ENCODE measurements at places on chromosomes 2 and 18.

DNA sequence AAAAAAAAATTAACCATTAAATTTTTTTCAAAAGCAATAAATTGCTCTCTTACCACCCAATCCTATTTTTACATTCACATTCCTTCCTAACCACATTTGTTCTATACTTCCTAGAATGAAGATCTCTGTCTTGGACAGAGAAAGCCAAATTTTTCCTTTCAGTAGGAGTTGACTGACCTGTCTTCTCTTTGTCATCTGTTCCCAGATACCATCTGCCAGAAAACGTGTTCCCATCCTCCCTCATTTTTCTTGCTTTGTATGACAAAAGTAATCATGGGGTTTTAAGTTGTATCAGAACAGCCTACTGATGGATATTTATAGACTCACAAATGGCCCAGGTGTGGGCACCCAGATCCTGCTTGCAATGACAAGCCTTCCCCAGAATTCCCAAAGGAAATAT is 182.1 kb downstream of the CYP26B1 start:
- DNase-seq, result no peak

DNA sequence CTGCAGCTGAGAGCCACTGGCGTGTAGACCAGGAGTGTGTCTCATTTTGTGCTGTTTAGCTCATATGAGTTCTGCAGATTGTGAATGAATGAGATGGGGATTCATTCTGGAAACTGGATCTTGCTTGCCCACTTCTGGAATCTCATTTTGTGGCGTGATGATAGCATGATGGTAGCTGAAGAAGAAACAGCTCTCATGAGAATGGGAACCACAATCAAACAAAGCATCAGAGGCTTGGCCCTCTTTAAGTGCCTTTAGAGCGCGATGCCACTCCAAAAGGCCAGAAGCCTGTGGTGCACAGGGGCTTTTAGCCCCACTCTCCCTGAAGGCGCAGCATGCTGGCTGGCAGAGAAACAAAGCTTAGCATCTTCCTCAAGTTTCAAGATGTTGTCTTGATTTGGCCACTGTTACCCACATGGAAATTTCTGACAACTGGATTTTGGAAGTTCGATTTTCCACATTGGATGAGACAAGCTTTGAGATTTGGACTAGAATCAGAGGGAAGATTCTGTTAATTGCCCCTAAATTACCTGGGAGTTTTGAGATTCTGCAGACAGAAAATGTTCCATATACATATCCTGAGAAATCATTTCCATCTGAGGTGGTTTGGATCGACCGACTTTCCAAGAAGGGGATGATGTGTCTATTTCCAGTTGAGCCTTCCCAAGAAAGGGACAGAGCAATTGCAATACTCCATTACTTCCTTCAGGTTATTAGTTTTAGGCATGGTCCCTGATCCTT is 234.5 kb downstream of the VAPA start:
- DNase-seq, result no peak

- DNase-seq, result no peak
Measured at GRCh38 chr18:25798046-25798445, 292.4 kb downstream of the SS18 start.

DNA sequence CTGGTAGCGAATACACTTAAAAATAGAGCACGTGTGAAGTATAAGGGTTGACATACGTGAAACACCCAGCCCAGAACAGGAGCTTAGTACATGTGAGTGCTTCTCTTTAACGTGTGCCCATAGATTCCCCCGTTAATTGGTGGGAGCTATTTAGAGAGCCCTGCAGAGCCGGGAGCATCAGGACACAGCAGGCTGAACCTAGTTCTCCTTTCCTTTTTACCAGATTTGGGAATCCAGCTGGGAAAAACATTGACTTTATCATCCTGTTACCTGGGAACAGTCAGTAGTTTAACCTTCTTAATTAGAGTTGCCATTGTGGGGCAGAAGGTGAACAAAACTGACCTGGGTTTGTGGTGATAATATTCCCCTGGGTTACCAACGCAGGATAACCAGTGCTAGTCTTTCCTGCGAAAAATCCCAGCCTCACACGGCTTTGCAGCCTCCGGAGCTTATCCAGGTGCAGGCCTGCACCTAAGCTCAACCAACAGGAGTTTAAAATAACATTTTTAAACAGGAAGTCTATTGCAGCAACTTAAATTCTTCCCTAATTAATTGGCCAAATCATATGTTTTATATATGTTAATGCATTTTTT is 78.1 kb upstream of the SPTBN1 start:
- no peak for DNase-seq

DNA sequence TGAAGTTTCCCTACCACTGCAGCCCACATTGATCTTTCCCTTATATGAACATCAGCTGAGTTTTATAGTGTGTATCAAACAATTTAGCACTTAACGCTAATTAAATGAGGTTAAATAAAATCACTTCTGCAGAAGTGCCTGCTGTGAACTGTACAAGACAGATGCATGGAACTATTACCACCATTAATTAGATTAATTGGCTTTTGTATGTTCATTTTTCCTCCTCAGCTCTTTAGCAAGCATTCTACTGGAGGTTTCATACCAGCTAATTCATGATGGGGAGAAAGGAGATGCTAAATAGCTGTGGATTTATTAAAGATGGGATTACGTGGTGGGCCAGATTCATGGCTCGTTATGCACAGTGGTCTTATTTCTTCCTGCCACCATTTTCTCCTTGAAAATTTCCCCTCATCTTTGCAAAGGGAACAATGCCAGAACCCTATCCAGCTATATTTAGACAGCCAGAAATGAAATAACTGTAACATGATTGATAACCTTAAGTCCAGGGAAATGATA is 96.7 kb downstream of the CNTNAP5 start:
- DNase-seq, result no peak

GRCh38 chr2:105593221-105593967 is 151.3 kb upstream of the NCK2 start:
- no peak for DNase-seq

- DNase-seq, result no peak
Measured at GRCh38 chr2:5352286-5352685, 339.9 kb upstream of the SOX11 start.

DNA sequence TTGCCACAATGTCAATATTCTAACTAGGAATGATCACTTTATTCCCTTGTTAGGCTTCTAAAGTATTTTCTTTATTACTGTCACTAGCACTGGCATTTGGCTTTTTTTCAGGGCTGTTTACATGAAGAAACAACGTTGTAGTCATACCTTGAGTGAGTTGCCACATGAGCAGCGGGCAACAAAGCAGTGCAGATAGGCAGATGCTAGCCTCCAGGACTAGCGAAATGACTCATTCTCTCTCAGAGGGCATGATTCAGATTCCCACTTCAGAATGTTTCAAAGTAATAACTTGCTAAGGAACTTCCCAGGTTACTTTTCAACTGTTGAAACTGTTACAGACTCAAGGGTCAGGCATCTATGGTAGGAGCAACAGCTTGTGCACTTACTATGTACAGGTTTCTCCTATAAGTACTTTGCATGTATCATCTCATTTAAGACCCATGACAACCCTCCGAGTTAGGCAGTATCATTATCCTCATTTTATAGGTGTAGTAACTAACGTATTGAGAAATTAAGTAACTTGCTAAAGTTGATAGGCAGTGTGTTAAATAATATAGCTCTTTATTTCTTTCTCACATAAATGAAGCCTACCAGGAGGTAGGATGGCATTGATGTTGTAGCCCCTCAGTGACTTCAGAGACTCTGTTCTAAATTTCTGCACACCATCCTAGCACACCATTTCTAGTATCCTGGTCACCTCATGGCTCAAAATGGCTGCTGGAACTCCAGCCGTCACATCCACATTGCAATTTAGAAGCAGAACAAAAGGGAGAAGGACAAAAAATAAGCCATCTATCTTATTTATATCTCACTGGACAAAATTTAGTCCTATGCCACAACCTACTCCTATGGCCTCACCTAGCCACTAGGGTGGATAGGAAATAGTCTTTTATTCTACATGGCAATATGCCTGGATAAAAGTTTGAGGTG is 83.3 kb downstream of the ICOS start:
- no peak for DNase-seq

- DNase-seq, result no peak
Measured at GRCh38 chr2:156065912-156066311, 266.6 kb downstream of the NR4A2 start.

DNA sequence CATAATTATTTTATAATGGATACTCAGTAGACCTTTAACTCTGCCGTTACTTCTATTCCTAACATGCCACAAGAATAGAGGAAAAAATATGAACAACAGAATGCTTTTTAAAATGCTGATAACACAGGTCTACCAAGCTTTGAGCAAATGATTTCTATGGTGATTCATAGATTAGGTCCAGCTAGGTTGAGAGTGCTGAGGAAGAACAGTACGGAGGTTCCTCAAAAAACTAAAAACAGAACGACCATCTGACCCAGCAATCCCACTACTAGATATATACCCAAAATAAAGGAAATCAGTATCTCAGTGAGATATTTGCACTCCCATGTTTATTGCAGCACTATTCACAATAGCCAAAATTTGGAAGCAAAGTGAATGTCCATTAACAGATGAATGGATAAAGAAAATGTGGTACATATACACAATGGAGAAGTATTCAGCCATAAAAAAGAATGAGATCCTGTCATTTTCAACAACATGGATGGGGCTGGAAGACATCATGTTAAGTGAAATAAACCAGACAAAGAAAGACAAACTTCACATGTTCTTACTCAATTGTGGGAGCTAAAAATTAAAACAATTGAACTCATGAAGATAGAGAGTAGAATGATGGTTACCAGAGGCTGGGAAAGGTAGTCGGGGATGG is 111.6 kb upstream of the SERTAD2 start:
- DNase-seq, result no peak

GRCh38 chr2:10079870-10080535 is at the start of gene CYS1:
TSS of gene CYS1 (minus strand) at chr2:10080411. CDS start at chr2:10080223, 188 bp downstream.
- no peak for DNase-seq

DNA sequence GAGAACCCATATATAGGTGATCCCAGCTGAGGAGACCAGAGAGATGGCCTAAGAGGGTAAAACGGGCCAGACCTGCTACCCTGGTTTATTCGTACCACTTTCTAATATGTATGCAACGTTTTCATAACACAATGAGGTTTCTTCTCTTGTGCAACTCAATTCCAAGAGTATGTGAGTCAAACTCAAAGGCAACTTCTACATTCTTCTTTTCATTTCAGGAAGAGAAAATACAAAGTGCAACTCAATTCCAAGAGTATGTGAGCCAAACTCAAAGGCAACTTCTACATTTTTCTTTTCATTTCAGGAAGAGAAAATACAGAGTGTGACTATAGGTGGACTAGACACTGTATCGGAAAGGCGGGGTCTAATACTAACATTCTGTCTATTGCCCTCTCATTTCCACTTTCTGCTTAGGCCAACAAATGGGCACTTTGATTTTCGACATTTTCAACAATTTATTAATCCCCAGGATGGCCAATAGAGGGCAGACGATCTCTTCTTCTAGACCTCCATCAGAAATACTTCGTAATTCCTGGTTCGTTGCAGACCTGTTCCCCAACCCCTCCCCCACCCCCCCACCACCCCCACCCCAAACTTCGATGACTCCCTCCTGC is 3.7 kb upstream of the CRIM1 start:
- DNase-seq, result no peak

GRCh38 chr18:13382366-13382953 is 163.9 kb downstream of the LDLRAD4 start:
- no peak for DNase-seq

GRCh38 chr2:7826656-7827055 is 855.2 kb upstream of the ID2 start:
- no peak for DNase-seq

DNA sequence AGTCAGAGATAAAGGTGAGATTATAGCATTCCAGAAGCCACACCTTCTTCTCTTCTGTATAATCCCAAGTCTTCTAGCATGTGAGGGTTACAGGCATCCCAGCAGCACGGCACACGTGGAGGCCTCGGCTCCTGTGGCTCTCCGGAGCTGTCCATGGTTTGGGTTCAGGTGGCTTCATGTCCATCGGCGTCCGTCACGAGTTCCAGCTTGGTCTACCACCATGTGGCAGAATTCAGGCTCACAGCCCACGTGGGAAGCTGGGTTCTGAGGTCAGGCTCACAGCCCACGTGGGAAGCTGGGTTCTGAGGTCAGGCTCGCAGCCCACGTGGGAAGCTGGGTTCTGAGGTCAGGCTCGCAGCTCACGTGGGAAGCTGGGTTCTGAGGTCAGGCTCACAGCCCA is 378.3 kb upstream of the SALL3 start:
- DNase-seq, result no peak

GRCh38 chr2:120287183-120288015 is 34.7 kb downstream of the RALB start:
- no peak for DNase-seq

DNA sequence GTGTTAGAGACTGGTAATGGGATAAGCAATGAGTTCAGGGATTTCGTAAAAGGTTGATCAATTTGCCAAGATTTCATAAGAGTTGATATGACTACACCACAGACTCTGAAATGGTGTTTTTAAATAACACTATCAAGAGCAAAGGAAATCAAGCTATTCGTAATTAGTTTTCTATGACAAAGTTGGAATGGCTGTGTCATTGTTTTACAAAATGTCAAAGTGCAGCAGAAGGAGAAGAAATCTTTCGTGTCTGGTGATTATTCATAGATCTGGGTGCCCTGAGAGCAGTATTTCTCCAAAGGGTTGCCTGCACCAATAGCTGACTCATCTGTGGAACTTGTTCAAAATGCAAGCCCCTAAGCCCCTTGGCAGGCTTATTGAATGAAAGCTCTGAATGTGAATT is 70.1 kb downstream of the NABP1 start:
- no peak for DNase-seq

GRCh38 chr18:33010149-33010548 is 237.3 kb upstream of the KLHL14 start:
- no peak for DNase-seq

DNA sequence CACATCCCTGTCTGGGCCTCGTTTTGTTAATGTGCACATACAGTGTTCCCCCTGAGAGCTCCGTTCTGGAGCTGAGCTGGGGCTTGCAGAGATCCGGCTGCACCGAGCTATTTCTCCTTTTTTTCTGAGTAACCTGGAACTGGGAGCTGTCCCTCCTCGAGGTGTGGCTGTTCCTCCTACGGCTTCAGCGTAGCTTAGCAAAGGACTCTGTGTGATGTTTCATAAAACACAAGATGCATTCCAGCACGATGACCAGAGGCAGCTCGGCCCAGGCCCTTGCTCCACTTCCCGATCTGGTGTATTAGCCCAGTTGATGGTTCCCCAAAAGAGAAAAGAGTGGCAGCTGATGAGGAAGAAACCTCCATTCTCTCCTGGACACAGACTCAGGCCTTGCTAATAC is 103.0 kb downstream of the FAM210A start:
- DNase-seq, result no peak

DNA sequence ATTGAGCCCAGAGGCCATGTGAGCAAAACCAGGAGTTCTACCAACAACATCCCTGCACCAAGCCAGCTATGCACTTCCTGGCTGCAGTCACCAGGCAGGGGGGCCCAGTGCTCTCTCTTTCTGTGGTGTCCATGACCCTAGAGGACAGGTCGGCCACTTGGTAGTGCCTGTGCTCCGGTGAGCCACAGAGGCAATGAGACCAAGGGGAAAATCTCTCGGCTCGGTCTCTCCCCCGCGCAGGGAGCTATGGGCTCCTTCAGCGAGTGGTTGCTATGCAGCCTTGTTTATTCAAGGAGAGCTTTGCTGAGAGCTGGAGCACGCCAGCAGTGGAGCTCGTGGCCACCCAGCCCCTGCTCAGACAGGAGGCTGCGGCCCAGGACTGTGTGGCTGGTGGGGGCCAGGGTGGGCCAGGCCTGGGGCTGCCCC is at the start of gene TOGARAM2:
Gene TOGARAM2 (plus strand): TSS at position 283 of the 426 bp plus-strand sequence. CDS start 13,537 bp downstream, outside the sequence.
- DNase-seq, result no peak

GRCh38 chr2:96522304-96523203 is 14.0 kb upstream of the ARID5A start:
- DNase-seq, result no peak
